ENCODE measurements at places on chromosomes 1 and 21.

DNA sequence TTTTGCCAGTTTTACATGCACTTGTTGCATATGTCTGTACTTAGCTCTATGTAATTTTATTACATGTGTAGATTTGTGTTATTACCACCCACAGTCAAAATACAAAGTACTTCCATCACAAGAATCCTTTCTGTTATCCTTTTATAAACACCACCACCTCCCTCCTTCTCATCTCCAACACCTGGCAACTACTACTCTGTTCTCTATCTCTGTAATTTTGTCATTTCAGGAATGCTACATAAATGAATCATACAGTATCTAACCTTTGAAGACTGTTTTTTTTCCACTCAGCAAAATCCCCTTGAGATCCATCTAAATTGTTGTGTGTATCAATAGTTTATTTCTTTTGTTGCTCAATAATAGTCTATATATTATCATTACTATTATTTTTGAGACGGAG, 64.5 kb upstream of the COP1 start:
- no peak for DNase-seq

DNA sequence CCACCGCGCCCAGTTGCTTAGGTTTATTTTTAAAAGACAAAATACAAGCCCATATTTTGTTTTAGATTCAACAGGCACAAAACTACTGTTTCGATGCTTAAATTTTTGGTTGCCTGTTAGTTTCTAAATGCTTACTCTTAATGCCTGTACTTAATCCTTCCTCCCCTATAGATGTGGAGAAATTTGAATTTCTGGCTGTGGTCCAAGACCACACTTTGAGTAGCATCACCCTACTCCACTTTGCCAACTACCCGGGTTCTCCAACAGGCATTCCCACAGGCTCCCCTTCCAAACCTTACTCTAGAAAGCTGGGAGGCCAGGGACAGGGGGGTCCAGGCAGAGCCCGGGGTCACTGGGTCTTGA, 20.0 kb downstream of the LACTBL1 start:
- no peak for DNase-seq

- DNase-seq: no peak
Observed at GRCh38 chr1:221878134-221878533, 136.2 kb upstream of the DUSP10 start.

- DNase-seq: no peak
Observed at GRCh38 chr1:198794498-198794897, 155.7 kb downstream of the PTPRC start.

GRCh38 chr1:218164111-218164929, 120.8 kb upstream of the RRP15 start:
- no peak for DNase-seq

Measured in activated naive CD4-positive, alpha-beta T cell treated with Interleukin-2 at 50 U/mL for 16 hours (primary cell).